ENCODE measurements at places on chromosomes 4 and X. TPM values are rescaled to one million over a fixed set of nuclear protein-coding genes. Genes with fewer than 3 reads are reported as not detected.

The ZDHHC9 gene
- total RNA-seq = 30.9 TPM

The UBL4A gene
- total RNA-seq = 37.5 TPM

The NAA11 gene
- total RNA-seq = not detected

The HS6ST2 gene
- 0.20 TPM for total RNA-seq

The ITGB1BP2 gene
- 1.8 TPM for total RNA-seq

The DGKQ gene
- total RNA-seq = 9.9 TPM

The GSX2 gene
- total RNA-seq = not detected

The ARX gene
- total RNA-seq = not detected

The SSX4 gene
- total RNA-seq = not detected

The IL1RAPL2 gene
- 0.20 TPM for total RNA-seq

The IGSF1 gene
- total RNA-seq = under 0.01 TPM

The MTMR8 gene
- total RNA-seq = 0.59 TPM

The FABP2 gene
- not detected for total RNA-seq

The CSAG2 gene
- not detected for total RNA-seq

The CT45A2 gene
- not detected for total RNA-seq

The NUP62CL gene
- 0.37 TPM for total RNA-seq

The CLTRN gene
- 0.20 TPM for total RNA-seq

The PNMA3 gene
- total RNA-seq = 0.37 TPM

The EREG gene
- total RNA-seq = 13.5 TPM

The XAGE1A gene
- total RNA-seq = not detected

The CLGN gene
- 0.98 TPM for total RNA-seq

The VCX3B gene
- total RNA-seq = not detected

The MAGEC2 gene
- not detected for total RNA-seq

The GPR50 gene
- total RNA-seq = not detected

The DOK7 gene
- under 0.01 TPM for total RNA-seq

The FOXP3 gene
- not detected for total RNA-seq

The RBBP7 gene
- total RNA-seq = 129 TPM

The RBM46 gene
- not detected for total RNA-seq

The CT55 gene
- total RNA-seq = not detected

The TMEM271 gene
- total RNA-seq = not detected

The TEX13C gene
- not detected for total RNA-seq

The CAMK2D gene
- total RNA-seq = 249 TPM

The FRMPD4 gene
- under 0.01 TPM for total RNA-seq

The FATE1 gene
- total RNA-seq = not detected

The PRICKLE3 gene
- total RNA-seq = 7.6 TPM

The GDPD2 gene
- total RNA-seq = under 0.01 TPM

The AMBN gene
- total RNA-seq = not detected

The CSAG1 gene
- total RNA-seq = not detected

The LYAR gene
- total RNA-seq = 15.6 TPM

The PARM1 gene
- total RNA-seq = 0.20 TPM

The CFP gene
- 0.37 TPM for total RNA-seq

The CCDC110 gene
- total RNA-seq = 0.20 TPM

The GPR143 gene
- not detected for total RNA-seq

The SPANXD gene
- not detected for total RNA-seq

The CD38 gene
- not detected for total RNA-seq

The AKAP14 gene
- total RNA-seq = not detected

The EXOC1L gene
- not detected for total RNA-seq

The MRPS18C gene
- 20.6 TPM for total RNA-seq

The SCD5 gene
- 7.6 TPM for total RNA-seq

The ACSL1 gene
- 66.1 TPM for total RNA-seq

The TCEANC gene
- total RNA-seq = 2.9 TPM

The YY2 gene
- total RNA-seq = 2.2 TPM

Measured in subcutaneous preadipocyte (primary cell).